ENCODE measurements at places on chromosomes 6 and 20. TPM values are rescaled to one million over a fixed set of nuclear protein-coding genes. Genes with fewer than 3 reads are reported as not detected.

SYCP2L gene
- total RNA-seq, result 2.4 TPM

TPD52L2 gene
- 113 TPM for total RNA-seq

ULBP2 gene
- 0.69 TPM for total RNA-seq

SLC35F1 gene
- total RNA-seq, result not detected

STX16 gene
- 41.9 TPM for total RNA-seq

MAN1A1 gene
- 3.2 TPM for total RNA-seq

CLIC5 gene
- total RNA-seq, result 0.05 TPM

TCP11 gene
- not detected for total RNA-seq

STMND1 gene
- total RNA-seq, result not detected

CFAP61 gene
- 0.28 TPM for total RNA-seq

CLPSL1 gene
- not detected for total RNA-seq

SLC17A1 gene
- total RNA-seq, result not detected

CASP8AP2 gene
- total RNA-seq, result 22.9 TPM

HTR1E gene
- not detected for total RNA-seq

DOK5 gene
- total RNA-seq, result 0.18 TPM

HSPA12B gene
- total RNA-seq, result 0.21 TPM

TRIM10 gene
- total RNA-seq, result not detected

POLR1C gene
- total RNA-seq, result 65.1 TPM

ALDH8A1 gene
- total RNA-seq, result not detected

MATN4 gene
- total RNA-seq, result 0.15 TPM

MUCL3 gene
- not detected for total RNA-seq

GSTA4 gene
- 3.9 TPM for total RNA-seq

TMEM170B gene
- total RNA-seq, result 1.3 TPM

TBC1D22B gene
- 13.0 TPM for total RNA-seq

BTN2A1 gene
- 23.0 TPM for total RNA-seq

MCHR2 gene
- not detected for total RNA-seq

SLC52A3 gene
- 6.4 TPM for total RNA-seq

BEND6 gene
- total RNA-seq, result 8.0 TPM

SUMO4 gene
- total RNA-seq, result 1.1 TPM

KCNK5 gene
- 0.77 TPM for total RNA-seq

PRL gene
- total RNA-seq, result not detected

TREM1 gene
- not detected for total RNA-seq

PRICKLE4 gene
- 1.6 TPM for total RNA-seq

TP53TG5 gene
- total RNA-seq, result not detected

TNFRSF6B gene
- total RNA-seq, result not detected

GSTA2 gene
- not detected for total RNA-seq

All from Panc1 (cell line).